ENCODE measurements at places on chromosomes 3 and 15. TPM values are rescaled to one million over a fixed set of nuclear protein-coding genes. Genes with fewer than 3 reads are reported as not detected.

The GOLGA8H gene
- total RNA-seq: not detected

The CRTC3 gene
- 6.8 TPM for total RNA-seq

The FBXL22 gene
- 5.7 TPM for total RNA-seq

The ITIH1 gene
- total RNA-seq: not detected

The GABRA5 gene
- not detected for total RNA-seq

The SLC9C1 gene
- total RNA-seq: not detected

The TRIM71 gene
- total RNA-seq: not detected

The TLR9 gene
- total RNA-seq: 0.07 TPM

The CD200 gene
- total RNA-seq: not detected

The COL6A5 gene
- total RNA-seq: not detected

The USF3 gene
- total RNA-seq: 9.0 TPM

The REC114 gene
- total RNA-seq: not detected

The SUSD5 gene
- 1.1 TPM for total RNA-seq

The FOXL2 gene
- total RNA-seq: 0.28 TPM

The LINGO1 gene
- not detected for total RNA-seq

The BUB1B gene
- total RNA-seq: 20.3 TPM

The PTH1R gene
- total RNA-seq: not detected

The PPM1M gene
- 0.65 TPM for total RNA-seq

The CDCP1 gene
- total RNA-seq: 37.9 TPM

The ABHD6 gene
- 9.9 TPM for total RNA-seq

The WNT5A gene
- 9.6 TPM for total RNA-seq

The GOLGA6L9 gene
- 2.5 TPM for total RNA-seq

The SPESP1 gene
- total RNA-seq: 4.7 TPM

The DNAH12 gene
- total RNA-seq: not detected

The SRGAP3 gene
- 16.1 TPM for total RNA-seq

The TEX55 gene
- not detected for total RNA-seq
